ENCODE measurements at places on chromosomes 7 and 10. TPM values are rescaled to one million over a fixed set of nuclear protein-coding genes. Genes with fewer than 3 reads are reported as not detected.

- no peak for DNase-seq
Measured at GRCh38 chr10:100009283-100009792, 409 bp downstream of the DNMBP start.

The LLCFC1 gene
- not detected for total RNA-seq

DNA sequence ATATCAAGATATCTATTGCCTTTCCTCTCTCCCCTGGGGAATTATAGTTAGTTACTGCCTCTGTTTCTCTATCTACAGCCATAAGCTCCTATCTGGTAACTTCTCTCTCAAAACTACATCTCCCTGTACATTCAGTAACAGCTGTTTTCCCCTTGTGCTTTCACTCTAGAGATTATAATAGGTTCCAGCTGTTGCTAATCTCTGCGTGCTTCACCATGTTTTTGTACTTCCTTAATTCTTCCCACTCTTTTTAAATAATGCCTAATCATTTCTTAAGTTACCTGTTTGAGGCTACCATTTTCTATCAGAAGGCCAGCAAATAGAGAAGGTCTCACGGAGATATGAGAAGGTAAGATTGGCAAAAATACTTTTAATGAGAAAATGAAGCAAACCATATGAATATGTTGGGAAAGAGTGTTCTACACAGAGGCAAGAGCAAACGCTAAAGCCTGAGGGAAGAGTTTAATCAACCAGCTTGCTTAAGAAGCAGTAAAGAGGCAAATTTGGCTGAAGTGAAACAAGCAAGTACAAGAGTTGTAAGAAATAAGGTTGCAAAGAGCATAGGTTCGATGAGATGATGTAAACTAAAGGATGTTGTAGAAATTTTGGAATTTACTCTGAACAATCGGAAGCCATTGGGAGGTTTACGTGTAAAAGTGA lies 101.9 kb upstream of the HGF start:
- no peak for DNase-seq

- no peak for DNase-seq
Measured at GRCh38 chr10:115844591-115844990, 428.4 kb downstream of the GFRA1 start.

- no peak for DNase-seq
Measured at GRCh38 chr10:52066383-52066782, 247.7 kb upstream of the DKK1 start.

The BTBD16 gene
- total RNA-seq: not detected

DNA sequence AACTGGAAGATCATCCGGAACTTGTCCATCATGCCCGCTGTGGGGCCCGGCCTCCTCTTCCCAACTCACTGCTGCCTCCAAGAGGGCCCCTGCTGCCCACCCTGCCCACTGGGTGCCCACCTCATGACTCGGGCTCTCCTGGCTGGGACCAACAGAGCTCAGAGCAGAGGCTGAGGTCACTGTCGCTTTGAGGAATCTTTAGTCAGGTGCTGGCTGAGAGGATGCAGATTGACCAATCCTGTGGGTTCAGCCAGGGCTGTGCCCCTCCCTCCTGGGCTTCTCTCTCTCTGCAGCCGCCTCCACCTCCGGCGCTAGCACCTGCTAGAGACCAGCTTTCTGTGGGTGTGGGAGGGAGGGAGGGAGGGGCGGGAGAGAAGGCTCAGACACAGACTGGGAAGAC lies at the start of gene CALHM1:
Gene CALHM1 (minus strand): TSS at position 181 of the 400 bp plus-strand sequence. CDS start 149 bp downstream, at position 32.
- peak; percentile 35 for DNase-seq

DNA sequence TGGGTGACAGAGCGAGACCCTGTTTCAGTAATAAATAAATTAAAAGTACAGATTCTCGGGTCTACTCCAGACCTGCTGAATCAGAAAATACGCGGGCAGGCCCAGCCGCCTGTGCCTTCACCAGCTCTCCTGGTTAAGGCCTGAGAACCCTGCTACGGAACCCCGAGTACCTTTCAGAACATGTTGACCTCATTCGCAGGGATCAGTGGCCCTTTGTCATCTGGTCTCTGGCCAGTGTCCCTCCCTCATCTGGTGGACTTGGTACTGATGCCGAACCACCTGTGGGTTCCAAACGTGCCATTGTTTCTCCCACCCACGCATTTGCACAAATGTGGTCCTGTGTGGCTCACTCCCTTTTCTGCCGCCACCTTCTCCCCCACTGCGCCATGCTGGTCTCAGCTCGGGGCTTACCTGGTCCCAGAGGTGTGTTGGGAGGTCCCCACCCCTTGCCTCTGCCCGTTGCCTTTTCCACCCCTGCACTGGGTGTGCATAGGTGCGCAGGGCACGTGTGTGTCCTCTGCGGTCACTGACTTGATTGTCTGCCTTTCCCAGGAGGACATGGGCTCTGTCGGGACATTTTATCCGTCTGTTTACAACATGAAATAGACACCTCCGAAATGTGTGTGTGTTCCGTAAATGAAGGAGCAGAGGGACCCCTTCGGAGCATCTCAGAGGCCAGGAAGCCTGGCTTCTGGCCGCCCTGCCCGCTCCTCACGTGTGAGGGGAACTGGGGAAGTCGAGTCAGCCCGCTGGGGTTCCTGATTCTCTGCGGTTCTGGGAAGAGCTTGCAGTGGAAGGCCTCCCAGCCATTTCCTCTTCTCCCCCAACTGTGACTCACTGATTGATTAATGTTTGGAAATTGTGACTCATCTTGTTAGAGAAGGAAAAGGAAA lies 135.2 kb downstream of the CUX1 start:
- DNase-seq: no peak

All from activated CD4-positive, alpha-beta T cell treated with anti-CD3 and anti-CD28 coated beads, Interleukin-2, amount 10 ng/mL, durations not matched to agents 7 days and 5 days (primary cell).